ENCODE measurements at places on chromosomes 6 and 20.

DNA sequence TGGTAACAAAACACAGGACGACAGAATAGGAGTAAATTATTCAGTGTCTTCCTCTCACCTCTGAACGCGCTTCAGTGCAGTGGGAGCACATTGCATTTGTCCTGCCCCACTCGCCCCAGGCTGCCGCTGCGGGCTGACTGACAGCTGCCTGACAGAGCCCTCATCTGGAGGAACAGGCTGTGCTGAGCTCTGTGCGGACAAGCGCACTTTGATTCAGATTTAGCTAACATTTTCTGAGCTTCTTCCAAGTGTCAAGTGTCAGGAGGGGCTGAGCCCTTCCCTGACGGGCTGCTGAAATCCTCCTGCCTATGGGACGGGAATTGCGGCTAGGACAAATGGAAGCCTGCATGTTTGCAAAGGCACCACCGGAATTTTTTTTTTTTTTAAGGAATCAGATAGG lies 383.0 kb upstream of the CDH4 start:
- H3K27me3 ChIP-seq, result no peaks in the 10 kb centered on the region
- no peak for DNase-seq
- H3K27ac ChIP-seq, result no peak overlapping the region
- H3K36me3 ChIP-seq, result no peaks in the 10 kb centered on the region
- no peak overlapping the region for H3K4me3 ChIP-seq
- H3K4me1 ChIP-seq, result no peaks in the 10 kb centered on the region

DNA sequence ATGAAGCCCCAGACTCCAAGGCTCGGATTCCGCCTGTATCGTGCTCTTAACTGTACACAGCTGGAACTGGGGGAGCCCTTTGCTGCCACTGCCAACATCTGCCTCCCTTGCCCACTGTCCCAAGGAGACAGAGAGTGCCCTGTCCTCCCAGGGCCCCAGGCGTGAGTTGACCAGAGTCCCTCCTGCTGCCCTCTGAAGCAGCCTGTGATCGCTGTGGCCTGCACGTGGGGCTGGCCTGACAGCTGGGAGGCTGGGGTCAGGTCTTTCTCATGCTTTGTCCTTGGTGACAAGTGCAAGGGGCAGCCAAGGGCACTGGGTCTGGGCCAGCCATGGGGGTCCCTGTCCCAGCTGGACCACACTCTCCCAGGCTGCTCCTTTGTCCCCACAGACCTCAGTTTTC lies 44.3 kb downstream of the KIAA1755 start:
- H3K27ac ChIP-seq, result no peak overlapping the region
- H3K4me3 ChIP-seq, result no peak overlapping the region
- H3K36me3 ChIP-seq, result no peaks in the 10 kb centered on the region
- H3K4me1 ChIP-seq, result no peaks in the 10 kb centered on the region
- no peaks in the 10 kb centered on the region for H3K27me3 ChIP-seq
- no peak for DNase-seq

- no peaks in the 10 kb centered on the region for H3K4me1 ChIP-seq
- DNase-seq, result no peak
- H3K27ac ChIP-seq, result no peak overlapping the region
- no peaks in the 10 kb centered on the region for H3K36me3 ChIP-seq
- H3K4me3 ChIP-seq, result no peak overlapping the region
Observed at GRCh38 chr6:44622956-44623355, 235.4 kb downstream of the CDC5L start.

DNA sequence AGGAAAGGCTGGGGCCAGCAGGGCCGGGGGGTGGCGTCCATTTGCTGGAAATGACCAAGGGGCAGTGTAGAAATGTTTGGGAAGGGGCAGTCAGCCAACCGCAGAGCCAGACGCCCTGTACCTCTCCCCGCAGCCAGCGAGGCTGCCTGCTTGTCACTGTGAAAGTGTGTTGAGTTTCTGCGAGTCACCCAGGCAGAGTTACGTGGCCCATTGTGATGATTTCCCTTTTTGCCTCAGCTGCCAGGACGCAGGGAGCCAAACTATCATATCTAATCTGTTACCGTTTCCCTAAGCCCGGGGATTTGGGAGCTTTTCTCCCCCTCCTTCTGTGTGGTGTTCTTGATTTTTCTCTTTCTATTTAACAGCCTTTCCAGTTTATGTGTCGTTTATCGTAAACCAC lies 67.9 kb upstream of the STX16 start:
- peak; percentile 15 for DNase-seq
- no peak overlapping the region for H3K27ac ChIP-seq
- H3K4me1 ChIP-seq, result no peaks in the 10 kb centered on the region
- H3K36me3 ChIP-seq, result no peaks in the 10 kb centered on the region
- no peaks in the 10 kb centered on the region for H3K27me3 ChIP-seq

GRCh38 chr6:5771759-5772390 lies 234.8 kb downstream of the NRN1 start:
- no peaks in the 10 kb centered on the region for H3K27me3 ChIP-seq
- no peak overlapping the region for H3K4me3 ChIP-seq
- H3K27ac ChIP-seq, result no peak overlapping the region
- no peaks in the 10 kb centered on the region for H3K36me3 ChIP-seq

All from breast epithelium (tissue), 4 donors.